ENCODE measurements at places on chromosomes 12 and 14.

DNA sequence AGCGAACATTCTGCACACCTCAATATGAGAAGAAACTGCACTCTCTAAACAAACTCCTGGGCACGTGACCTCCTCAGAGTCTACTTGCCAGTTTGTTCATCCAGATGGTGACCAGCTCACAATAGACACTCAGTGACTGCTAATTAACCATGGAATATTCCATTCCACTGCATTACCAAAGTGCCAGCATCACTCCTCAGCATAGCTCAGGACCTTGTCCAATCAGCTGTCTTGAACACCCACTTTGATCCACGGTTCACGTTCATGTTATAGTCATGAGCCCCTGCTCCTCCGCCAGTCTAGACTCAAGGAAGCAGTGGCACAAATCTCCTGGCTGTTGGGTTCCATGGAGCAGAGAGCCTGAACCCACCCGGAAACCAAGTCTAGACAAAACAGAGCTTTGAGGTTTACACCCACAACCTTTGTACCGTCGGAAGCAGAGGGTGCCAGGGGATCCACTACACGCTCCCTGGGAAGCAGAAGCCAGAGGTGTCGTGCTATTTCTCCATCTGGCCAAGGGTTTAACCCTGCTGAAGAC, 285.3 kb downstream of the ZFP36L1 start:
- DNase-seq, result no peak

- no peak for DNase-seq
These were observed 67.0 kb downstream of the PRKCH start for GRCh38 chr14:61388173-61388975.

- no peak for DNase-seq
These were observed 78.0 kb downstream of the LRRC74A start for GRCh38 chr14:76904100-76904739.

- no peak for DNase-seq
These were observed 95.9 kb downstream of the TSPAN9 start for GRCh38 chr12:3173008-3173553.

DNA sequence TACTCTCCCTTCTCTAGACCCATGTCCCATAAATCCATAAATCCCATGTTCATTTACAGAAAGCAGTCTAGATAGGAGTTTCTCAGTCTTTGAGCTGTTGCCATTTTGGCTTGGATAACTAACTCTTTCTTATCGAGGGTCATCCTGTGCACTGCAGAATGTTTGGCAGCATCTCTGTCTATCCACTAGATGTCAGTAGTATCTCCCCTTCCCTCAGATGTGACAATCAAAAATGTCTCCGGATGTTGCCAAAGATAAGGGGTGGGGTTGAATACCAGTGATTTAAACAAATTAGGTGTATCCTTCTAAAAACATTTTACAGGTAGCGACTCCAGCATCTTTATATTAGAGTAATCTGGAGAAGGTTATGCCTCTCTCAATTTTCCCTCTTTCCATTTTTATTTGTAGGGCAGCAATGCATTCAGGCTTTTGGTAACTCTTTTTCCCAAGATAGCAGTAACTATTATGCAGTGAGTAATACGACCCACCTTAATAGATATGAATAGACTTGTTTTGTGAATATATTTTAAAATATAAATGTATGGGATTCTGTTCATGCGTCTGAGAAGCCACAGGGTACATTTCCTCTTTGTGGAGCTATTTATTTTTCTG, 100.7 kb downstream of the LRRK2 start:
- DNase-seq, result no peak
